ENCODE measurements at places on chromosomes 6 and 20.

DNA sequence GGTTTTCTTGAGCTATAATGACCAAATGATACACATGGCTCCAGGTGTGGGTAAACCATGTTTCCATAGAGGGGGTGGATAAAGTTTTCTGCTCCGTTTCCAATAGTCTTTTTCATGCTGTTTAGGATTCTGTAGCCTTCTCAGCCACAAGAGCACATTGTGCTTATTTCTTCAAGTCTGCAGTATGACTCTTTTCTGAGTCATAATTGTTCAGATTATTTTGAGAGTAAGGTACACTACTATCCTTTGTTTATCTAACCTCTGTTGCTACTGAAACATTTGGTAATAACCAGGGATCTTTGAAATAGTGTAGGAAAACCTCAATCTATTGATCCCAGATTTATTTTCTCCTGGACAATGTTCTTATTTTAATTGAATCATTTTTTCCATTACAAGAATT, 247.9 kb upstream of the BMP2 start:
- DNase-seq, result no peak

DNA sequence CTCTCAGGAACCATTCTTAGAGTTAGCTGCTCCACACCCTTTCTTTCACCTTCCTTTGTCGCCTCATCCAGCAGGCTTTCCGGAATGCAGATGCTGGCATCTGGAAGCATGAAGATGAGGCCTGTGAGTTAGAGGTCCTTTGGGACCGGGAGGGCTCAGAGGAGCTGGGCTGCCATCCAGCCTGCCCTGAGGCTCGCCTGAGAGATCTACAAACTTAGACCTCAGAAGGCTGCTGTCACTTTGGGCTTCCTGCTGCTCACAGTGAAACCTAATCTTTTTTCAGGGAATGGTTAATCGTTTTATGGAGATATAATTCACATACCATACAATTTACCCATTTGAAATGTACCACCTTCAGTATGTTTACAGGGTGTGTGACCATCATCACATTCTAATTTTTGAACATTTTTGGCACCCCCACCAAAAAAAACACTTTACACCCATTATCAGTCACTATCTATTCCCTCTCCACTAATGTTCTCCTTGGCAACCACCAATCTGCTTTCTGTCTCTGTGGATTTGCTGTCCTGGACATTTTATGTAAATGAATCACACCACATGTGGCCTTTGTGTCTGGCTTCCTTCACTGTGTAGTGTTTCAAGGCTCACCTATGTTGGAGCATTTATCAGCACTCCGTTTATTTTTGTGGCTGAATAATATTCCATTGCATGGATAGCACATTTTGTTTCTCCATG, 20.0 kb upstream of the MPC1 start:
- no peak for DNase-seq

- no peak for DNase-seq
Measured at GRCh38 chr6:15460110-15460727, 202.6 kb downstream of the DTNBP1 start.

DNA sequence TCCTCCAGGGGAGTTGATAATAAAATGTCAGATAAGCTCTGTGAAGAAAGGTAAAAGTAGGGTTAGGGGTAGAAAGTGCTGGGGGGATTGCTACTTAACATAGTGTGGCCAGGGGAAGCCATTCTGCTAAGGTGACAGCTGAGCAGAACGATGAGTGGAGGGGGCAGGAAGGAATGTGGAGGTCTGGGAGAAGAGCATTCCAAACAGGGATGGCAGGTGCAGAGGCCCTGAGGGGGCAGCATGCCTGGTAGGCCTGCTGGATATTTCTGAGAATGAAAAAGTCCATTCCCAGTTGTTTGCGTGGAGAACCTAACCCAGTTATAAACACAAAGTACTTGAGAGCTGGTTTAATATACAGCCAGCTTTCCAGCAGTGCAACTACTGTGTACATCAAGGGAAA, 9.3 kb downstream of the GFRA4 start:
- no peak for DNase-seq

DNA sequence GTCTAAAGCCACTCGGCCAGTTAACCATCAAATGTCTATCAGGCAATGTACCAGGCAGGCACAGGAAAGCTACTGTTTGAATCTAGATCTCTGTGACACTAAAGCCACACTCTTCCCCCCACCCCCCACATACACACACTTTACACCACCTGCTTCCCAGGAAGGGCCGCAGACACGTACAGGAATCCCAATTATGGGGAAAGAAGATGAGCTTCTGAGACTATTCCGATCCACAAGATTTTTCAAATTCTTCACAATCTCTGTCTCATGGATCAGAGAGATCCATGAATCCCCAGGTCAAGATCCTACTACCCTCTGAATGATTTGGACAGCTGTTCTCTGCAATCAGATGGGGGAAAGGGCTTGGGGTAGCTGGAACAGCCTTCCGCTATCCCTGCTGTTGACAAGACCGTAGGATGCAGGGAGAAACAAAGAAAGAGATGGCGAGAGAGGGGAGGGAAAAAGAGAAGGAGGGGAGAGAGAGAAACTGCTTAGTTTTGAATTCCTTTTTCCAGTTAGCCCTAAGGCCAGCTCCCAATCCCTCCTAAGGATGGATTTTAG, 25.4 kb upstream of the RIMS4 start:
- DNase-seq, result no peak

Measured in SW480 (cell line).